ENCODE measurements at places on chromosomes 12 and 14.

DNA sequence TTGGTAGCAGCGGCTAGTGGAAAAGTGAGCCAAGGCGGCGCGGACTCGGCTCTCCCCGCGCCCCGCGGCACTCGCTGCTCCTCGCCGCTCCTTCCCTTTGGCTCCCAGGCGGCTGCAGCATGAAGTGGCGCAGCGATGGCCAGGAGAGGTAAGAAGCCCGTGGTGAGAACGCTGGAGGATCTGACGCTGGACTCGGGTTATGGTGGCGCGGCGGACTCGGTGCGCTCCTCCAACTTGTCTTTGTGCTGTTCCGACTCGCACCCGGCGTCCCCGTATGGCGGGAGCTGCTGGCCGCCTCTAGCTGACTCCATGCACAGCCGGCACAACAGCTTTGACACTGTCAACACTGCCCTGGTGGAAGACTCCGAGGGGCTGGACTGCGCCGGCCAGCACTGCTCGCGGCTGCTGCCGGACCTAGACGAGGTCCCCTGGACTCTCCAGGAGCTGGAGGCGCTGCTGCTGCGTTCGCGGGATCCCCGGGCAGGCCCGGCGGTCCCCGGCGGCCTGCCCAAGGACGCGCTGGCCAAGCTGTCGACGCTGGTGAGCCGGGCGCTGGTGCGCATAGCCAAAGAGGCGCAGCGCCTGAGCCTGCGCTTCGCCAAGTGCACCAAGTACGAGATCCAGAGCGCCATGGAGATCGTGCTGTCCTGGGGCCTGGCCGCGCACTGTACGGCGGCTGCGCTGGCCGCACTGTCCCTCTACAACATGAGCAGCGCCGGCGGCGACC lies 225.6 kb upstream of the CRY1 start:
- peak; percentile 12 for DNase-seq

GRCh38 chr14:47148686-47149085 lies 497.1 kb upstream of the RPL10L start:
- DNase-seq: no peak

GRCh38 chr12:3526776-3527175 lies 35.8 kb downstream of the PRMT8 start:
- DNase-seq: no peak

GRCh38 chr14:70289138-70289537 lies 70.3 kb downstream of the COX16 start:
- DNase-seq: no peak
